ENCODE measurements at places on chromosomes 5 and 9.
A peak's percentile ranks its signal among the peaks of the same experiment; 100 is the strongest.

DNA sequence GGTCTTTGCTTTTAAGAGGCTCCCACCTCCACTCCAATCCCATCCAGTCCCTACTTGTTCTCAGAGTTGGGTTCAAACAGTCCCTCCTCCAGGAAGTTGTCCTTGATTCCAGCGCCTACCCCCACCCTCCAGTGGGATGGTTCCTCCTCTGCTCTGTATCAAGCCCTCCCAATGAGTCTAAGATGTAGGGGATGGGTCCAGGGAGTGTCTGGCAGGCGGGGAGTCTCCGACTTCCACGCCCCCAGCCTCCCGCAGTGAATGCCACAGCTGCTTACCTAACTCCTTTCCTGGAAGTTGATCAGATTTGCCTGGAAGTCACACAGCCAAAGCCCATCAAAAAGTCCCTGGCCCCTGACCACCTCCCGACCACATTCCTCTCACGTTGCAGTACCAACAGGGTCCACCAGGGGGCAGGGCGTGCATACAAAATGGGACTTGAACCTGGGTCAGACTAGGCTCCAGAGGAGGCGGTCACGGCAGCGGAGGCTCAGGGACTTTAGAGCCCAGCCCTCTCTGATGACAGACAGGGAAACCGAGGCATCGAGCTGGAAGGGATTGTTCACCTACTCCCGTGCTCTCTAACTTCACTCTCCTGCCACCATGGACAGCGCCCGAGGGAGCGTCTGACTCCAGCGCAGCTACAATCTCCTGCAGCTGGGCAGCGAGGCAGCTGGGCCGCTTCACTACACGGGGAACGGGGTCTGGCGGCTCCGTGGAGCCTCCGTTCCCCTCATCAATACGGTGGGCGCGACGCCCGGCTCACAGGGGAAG, 25.0 kb upstream of the TDRD7 start:
- DNase-seq = peak; percentile 83

DNA sequence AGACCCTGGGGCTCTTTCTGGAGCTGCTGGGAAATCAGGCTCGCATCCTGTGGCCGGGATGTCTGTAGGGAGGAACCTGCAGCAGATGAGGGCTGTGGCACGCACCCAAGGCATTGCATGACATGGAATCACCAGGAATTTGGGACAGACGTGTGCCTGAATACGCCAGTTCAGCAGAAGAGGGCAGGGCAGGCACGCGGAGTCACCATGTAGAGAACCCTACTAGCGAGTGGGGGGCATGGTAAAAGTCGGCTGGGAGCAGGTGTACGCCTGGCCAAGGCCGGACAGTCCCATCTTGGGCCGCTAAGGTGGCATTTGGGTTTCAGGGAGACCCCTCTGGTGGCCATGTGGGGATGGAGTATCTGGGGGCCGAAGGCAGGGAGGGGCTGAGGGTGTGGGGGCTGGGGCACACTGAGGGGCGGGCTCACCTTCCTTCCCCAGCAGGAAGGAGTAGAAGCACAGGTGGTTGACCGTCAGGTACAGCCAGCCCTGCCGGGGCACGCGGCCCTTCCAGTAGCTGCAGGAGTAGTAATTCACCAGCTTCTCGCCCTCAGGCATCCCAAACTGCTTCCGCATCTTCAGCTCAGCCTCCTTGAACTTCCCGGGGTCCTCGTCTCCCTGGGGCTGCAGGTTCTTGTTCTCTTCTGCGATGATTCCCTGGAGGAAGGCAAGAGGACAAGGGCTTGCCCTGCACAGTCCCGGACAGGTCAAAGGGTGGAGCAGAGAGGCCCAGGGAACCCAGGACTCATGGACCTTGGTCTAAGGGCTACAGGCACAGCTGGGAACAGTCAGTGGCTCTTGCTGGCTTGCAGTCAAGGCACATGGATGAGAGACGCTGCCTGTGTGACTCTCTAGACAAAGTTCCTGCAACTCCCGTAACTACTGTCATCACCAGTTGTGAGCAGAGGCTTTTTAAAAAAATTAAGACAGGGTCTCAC, 13.5 kb downstream of the TBC1D9B start:
- DNase-seq = no peak

DNA sequence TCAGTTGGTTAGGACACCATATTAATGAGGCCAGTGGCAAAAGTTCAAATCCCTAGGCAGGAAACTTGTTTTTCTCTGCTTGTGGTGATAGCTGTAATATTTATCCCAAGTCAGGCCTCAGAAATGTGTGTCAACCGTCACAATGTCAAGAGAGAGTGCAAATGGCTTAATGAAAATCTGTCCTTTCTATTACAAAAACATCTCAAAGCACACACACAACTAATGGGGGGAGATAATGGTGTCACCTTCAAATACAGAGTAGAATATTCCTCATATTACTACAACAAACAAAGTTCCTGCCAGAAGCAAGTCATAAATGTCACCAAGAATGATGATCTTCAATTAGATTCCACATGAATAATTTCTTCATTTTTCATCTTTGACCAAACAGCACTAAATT, 127.2 kb upstream of the MARCHF11 start:
- DNase-seq = no peak

DNA sequence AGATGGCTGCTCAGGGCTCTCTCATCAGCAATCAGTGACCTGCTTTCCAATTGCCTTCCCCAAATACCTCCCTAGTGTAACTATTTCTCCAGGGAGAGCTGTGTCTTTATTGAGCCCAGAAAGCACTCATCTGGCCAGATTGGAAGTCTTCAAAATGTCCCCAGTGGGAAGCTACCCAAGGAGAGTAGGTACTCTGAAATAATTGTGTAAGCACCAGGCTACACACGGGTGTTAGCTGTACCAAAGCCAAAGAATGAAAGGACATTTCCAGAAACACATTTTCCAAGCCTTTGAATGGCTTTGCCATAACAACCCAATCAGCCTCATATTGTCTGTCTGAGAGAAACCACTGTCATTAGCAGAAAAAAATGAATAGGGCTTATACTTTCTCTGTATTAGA, 318.8 kb downstream of the FAM170A start:
- no peak for DNase-seq

DNA sequence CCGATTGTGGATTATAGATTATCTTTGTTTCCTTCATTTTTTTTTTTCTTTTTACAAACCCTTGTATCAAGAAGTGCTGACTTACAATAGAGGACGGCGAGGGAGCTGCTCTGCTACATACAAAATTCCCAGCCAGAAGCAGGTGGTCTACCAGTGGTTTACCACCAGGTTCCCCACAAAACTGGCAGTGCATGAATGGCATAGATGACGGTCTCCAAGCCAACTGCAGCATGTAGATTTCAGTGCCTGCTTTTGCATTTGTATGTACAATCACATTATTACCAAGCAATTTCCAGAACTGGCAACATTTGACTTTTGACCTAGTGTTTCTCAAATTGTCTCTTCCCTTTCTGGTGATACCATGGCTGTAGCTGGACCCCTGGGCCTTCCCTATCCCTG, 84.0 kb downstream of the ACER2 start:
- DNase-seq = no peak
